Activated T-cell treated with anti-CD3 and anti-CD28 coated beads, Interleukin-2, amount 50 U/mL, for 24 hours (primary cell): ENCODE measurements at places on chromosomes 5 and 9.

DNA sequence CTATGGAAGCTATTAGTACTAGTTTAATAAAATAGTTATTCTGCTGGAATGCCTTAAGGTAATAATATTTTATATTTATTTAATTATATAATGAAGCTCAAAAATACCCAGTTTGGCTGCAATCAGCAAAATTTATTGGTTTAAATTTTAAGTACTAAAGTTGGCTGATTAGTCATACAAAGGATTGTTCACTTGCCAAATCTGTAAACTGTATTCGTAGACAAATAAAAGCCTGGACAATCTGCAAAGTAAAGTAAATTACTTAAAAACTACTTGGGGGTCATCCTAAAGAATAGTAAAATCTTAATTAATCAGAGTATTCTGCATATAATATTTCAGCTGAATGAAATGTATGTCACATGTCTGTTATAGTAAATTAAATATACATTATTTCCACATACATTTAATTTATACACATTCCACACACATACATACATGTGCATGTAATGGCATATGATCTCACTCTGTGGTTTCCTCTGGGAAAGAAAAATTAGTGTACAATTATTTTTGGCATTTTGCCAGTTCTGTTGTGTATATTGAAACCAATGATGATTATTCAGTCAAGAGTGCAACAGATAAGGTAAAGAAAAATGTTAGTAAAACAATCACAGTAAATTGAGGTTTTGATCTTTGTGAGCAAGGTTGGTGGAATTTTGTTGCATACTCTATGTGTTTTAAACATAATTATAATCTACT is 455.9 kb downstream of the CDH9 start:
- H3K27me3 ChIP-seq, result no peaks in the 10 kb centered on the region
- H3K4me3 ChIP-seq, result no peak overlapping the region
- no peaks in the 10 kb centered on the region for H3K4me1 ChIP-seq

DNA sequence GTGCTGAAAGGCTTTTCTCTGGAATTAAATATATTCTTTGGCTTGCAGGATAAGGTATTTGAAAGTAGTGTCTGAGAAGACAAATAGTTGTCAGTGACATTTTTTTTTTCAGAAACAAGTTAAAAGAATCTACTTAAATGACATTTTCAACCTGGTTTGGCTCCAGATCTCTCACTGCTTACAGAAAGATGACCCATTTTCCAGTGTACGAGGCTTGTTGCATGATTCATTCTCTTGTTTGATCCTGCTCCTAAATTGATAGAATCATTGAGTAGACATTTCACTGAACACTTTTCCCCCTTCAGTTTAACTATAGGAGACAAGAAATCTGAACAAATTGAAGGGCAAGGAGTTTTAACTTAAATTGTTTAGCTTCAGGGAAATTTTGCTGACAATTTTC is 546.1 kb downstream of the ZNF608 start:
- H3K27ac ChIP-seq, result no peak overlapping the region
- H3K4me3 ChIP-seq, result no peak overlapping the region
- no peak for DNase-seq

DNA sequence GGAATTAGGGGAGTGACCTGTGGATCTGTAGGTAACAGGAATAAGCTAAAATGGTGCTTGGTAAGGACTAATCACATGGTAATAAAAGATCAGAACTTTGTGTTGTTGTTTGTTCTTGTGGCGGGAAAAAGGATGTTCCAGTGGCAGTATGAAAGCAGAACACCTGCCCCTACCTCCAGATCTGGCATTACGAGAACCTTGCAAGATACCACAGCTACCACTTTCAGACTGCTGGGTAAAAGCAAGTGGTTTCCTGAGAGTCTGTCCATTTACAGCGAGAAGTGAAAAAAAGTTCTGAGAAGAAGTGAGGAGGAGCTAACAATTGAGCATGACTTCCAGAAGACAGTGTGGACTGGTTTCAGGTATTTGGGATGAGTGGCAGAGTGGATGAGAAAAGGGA is 252.5 kb downstream of the TLE4 start:
- H3K4me3 ChIP-seq, result no peak overlapping the region
- peaks cover 10% of the 10 kb centered on the region for H3K4me1 ChIP-seq
- peaks cover 14% of the 10 kb centered on the region for H3K27me3 ChIP-seq
- no peaks in the 10 kb centered on the region for H3K36me3 ChIP-seq

DNA sequence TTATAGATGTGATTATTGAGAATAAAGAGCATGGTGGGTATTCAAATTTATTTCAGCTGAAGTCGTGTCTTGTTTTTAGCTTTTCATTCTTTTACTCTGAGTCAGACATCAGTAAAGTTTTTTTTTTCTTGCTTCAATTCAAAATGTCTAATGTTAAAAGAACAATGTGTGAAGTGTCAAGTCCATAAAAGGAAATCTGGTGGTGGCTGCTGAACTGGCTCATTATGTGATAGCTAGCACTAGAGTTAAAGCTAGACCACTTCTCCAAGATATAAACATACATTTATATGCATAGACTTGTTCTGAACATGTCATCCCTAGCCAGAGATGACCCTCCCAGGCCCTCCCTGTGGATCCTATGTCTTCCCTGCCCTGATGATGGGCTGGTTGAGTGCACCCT is 338.3 kb downstream of the RAB3C start:
- no peaks in the 10 kb centered on the region for H3K36me3 ChIP-seq
- DNase-seq, result no peak
- H3K4me1 ChIP-seq, result peaks cover 23% of the 10 kb centered on the region
- peaks cover 5% of the 10 kb centered on the region for H3K27me3 ChIP-seq
- no peak overlapping the region for H3K27ac ChIP-seq

DNA sequence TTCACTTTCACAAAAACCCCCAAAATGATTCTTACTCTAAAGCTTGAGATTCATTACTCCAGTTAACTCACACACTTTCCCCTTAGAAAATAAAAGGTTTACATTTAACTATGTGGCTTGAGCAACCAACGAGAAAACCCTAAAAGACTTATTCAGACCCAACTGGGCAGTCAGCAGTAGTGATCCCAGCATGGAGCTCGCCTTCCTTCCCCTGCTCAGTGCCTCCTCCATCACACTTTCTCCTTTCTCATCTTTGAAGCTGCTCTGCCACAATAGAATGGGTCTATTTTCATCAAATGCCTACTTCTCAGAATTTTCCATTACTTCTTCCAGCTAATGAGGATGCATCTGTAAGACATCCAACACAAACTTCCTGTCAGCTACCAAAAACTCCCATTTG is 29.1 kb downstream of the RORB start:
- DNase-seq, result no peak
- peaks cover 8% of the 10 kb centered on the region for H3K27me3 ChIP-seq
- no peaks in the 10 kb centered on the region for H3K4me1 ChIP-seq
- no peaks in the 10 kb centered on the region for H3K36me3 ChIP-seq

GRCh38 chr9:73736270-73736669 is 584.6 kb downstream of the ANXA1 start:
- no peak for DNase-seq
- H3K36me3 ChIP-seq, result no peaks in the 10 kb centered on the region
- H3K27me3 ChIP-seq, result no peaks in the 10 kb centered on the region

GRCh38 chr5:78929833-78930232 is 55.3 kb downstream of the ARSB start:
- no peaks in the 10 kb centered on the region for H3K4me1 ChIP-seq
- no peak overlapping the region for H3K4me3 ChIP-seq
- no peak for DNase-seq
- H3K27me3 ChIP-seq, result no peaks in the 10 kb centered on the region
- H3K27ac ChIP-seq, result no peak overlapping the region

GRCh38 chr5:137997726-137998213 is 35.1 kb downstream of the FAM13B start:
- H3K27me3 ChIP-seq, result no peaks in the 10 kb centered on the region
- H3K36me3 ChIP-seq, result peaks cover 65% of the 10 kb centered on the region
- peak overlapping the region; percentile 91 for H3K27ac ChIP-seq
- no peak for DNase-seq
- H3K4me1 ChIP-seq, result peaks cover 53% of the 10 kb centered on the region
- no peak overlapping the region for H3K4me3 ChIP-seq

DNA sequence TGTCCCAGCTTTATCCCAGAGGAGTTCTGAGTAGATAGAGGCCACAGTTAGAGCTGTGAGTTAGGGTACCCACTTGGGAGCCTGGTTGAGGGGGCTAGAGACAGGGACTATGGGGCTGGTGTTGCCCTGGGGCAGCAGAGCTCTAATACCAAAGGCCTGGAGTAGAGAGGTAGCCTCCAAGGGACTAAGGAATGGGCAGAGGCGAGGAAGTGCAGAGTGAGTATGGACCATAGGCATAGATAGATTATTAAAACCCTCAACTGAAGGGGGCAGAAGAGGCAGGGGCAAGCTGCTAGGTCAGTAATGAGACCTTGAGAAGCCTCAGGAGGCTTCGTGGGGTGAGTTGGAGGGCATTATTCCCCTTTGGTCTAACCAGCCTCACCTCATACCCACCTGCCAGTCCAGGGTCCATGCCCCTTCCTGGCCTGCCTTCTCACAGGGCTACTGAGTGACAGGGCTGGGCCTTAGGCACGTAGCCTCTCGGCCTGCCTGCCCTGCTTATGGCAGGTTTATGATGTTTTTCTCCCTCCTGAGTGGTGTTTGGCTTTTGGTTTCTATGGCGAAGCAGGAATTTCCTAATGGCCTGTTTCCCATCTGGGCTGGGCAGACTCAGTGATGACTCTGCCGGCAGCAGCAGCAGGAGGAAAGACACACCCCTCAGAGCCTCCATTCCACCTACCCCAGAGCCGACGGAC is 8.0 kb downstream of the PDLIM4 start:
- no peaks in the 10 kb centered on the region for H3K27me3 ChIP-seq
- no peak overlapping the region for H3K27ac ChIP-seq
- no peak for DNase-seq
- no peaks in the 10 kb centered on the region for H3K36me3 ChIP-seq

DNA sequence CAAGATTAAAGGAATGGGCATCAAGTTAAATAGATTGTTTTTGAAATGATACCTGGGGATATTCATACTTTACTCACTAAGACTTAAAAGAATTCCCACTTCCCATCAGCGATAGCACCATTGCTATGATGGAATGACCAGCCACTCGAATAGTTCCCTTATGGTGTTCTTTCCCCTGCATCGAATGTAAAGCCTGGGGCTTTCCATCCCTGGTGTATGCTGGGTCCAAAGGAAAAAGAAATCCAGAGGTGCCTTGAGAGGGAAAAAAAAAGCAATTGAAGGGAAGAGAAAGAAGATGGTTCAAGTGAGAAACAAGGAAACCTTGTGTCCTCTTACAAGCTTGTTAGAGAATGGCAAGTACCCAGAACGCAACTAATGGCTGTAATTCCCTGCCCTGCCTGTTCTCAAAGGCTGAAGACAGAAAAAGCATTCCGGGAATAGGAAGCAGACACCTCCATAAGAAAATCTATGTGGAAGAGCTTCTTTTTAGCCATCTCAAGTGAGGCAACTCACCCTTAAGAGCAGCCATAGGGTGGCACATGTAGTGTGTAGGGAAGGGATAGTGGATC is 351.1 kb upstream of the DAB2 start:
- H3K4me1 ChIP-seq, result no peaks in the 10 kb centered on the region
- peaks cover 30% of the 10 kb centered on the region for H3K27me3 ChIP-seq
- H3K27ac ChIP-seq, result no peak overlapping the region
- DNase-seq, result no peak

GRCh38 chr5:88734191-88734640 is 148.8 kb downstream of the MEF2C start:
- no peak for DNase-seq
- no peak overlapping the region for H3K27ac ChIP-seq
- H3K36me3 ChIP-seq, result no peaks in the 10 kb centered on the region
- peaks cover 35% of the 10 kb centered on the region for H3K27me3 ChIP-seq
- no peak overlapping the region for H3K4me3 ChIP-seq
- peaks cover 9% of the 10 kb centered on the region for H3K4me1 ChIP-seq

DNA sequence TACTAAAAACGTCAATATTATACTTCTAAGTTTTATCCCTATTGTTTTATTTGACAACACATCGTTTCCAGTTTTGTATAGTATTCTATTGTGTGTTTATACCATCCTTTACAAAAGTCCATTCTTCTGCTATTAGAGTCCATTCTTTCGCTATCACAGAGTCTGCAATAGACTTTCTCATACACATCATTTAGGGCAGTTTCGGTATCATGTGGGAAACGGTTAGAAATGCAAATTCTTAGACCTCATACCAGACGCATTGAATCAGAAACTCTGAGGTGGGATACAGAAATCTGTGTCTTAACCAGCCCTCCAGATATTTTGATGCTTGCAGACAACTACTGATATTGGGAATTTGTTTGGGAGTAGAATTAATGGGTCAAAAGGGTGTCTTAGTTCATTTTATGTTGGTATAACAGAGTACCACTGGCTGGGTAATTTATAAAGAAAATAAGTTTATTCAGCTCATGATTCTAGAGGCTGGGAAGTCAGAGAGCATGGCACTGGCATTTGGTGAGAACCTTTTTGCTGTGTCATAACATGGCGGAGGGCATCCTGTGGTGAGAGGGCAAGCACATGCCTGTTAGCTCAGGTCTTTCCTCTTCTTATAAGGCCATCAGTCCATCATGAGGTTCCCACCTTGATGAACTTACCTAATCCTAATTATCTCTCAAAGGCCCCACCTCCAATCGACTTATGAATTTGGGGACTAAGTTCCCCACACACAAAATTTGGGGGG is 21.1 kb downstream of the CARTPT start:
- no peak overlapping the region for H3K27ac ChIP-seq
- H3K27me3 ChIP-seq, result peaks cover 18% of the 10 kb centered on the region
- no peak for DNase-seq
- peaks cover 2% of the 10 kb centered on the region for H3K4me1 ChIP-seq
- H3K4me3 ChIP-seq, result no peak overlapping the region

GRCh38 chr9:89502038-89502601 is 4.2 kb upstream of the SEMA4D start:
- no peaks in the 10 kb centered on the region for H3K27me3 ChIP-seq
- peaks cover 73% of the 10 kb centered on the region for H3K4me1 ChIP-seq
- DNase-seq, result peak; percentile 60
- peaks cover under 1% of the 10 kb centered on the region for H3K36me3 ChIP-seq
- peak overlapping the region; percentile 6 for H3K4me3 ChIP-seq
- peak overlapping the region; percentile 69 for H3K27ac ChIP-seq

DNA sequence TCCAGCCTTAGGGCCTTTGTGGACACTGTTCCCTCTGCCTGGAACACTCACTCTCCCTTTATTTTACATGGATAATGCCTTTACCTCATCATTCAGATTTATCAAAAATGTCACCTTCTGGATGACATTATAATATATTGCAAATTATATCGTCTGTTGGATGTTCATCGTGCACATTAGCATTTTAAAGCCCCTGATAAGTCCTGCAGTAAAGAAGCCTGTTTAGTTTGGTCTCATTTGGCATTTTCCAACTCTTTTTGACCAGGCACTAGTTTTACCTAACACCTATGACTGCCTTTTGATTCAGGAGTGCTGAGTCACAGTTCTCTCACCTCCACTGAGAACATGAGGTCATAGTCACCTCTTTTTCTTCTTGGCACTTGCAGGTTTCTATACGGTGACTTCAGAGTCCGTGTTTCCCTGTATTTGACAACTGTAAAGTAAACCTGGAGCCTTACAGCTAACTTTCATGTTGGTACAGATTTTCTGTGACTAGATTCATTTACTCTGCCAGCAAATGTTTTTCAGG is 57.7 kb upstream of the STC2 start:
- H3K36me3 ChIP-seq, result no peaks in the 10 kb centered on the region
- no peaks in the 10 kb centered on the region for H3K4me1 ChIP-seq
- no peak for DNase-seq
- no peak overlapping the region for H3K27ac ChIP-seq

GRCh38 chr5:98454904-98455303 is 318.6 kb upstream of the RGMB start:
- no peaks in the 10 kb centered on the region for H3K36me3 ChIP-seq
- no peak for DNase-seq
- H3K27ac ChIP-seq, result no peak overlapping the region
- H3K4me1 ChIP-seq, result no peaks in the 10 kb centered on the region
- H3K27me3 ChIP-seq, result peaks cover 4% of the 10 kb centered on the region
- H3K4me3 ChIP-seq, result no peak overlapping the region

- H3K27ac ChIP-seq, result no peak overlapping the region
- H3K4me3 ChIP-seq, result no peak overlapping the region
- no peaks in the 10 kb centered on the region for H3K36me3 ChIP-seq
- H3K27me3 ChIP-seq, result no peaks in the 10 kb centered on the region
- no peak for DNase-seq
Measured at GRCh38 chr5:15574128-15574527, 74.1 kb downstream of the FBXL7 start.
